Activated naive CD4-positive, alpha-beta T cell treated with anti-CD3 and anti-CD28 coated beads, Interleukin-2, amount 10 ng/mL, durations not matched to agents 7 days and 5 days (primary cell): ENCODE measurements at places on chromosomes 2 and 18.

- DNase-seq, result peak; percentile 55
Observed at GRCh38 chr2:230723363-230723762, 10.7 kb downstream of the CAB39 start.

- DNase-seq, result no peak
Observed at GRCh38 chr2:95525294-95526035, 40.9 kb upstream of the TRIM43B start.

DNA sequence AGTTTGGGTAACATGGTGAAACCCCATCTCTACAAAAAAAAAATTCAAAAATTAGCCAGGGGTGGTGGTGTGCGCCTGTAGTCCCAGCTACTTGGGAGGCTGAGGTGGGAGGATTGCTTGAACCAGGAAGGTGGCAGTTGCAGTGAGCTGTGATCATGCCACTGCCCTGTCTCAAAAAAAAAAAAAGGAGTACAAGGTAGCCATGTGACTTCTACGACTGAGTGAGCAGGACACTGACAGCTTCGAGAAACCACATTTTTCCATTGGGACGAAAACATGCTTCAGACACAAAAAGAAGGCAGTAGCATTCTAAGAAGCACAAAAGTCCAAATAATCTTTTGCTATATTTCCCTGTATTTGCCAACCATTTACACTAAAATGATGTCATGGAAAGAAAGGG lies 19.7 kb upstream of the IKZF2 start:
- DNase-seq, result no peak

DNA sequence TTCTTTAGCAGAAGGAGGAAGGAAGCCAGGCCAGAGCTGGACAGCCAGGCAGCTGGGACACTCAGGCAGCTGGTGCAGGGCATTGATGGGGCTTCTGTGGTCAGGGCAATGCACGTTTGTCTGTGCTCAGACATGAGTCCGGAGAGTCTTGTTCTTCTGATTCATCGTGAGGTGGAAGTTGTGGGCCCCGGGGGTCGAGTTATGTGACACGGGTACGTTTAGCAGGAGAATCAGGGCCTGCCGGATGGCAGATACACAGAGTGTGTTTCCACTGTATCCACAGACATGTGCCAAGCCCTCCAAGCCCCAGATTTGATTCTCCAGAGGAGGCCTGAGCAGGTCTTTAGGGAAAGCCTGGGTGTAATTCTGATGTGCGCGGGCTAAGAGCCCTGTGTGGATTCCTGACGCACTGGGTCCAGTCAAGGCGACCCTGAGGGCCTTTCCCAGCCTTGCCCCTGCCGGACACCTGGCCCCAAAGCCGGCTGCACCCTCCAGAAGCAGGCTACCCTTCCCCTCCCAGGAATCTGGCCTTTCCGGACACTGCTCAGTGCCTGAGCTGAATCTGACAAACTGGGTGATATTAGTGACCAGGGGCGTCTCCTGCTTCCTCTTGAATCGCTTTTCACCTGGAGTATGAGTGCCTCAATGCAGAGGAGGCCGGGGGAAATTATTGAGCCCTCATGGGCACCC lies 10.1 kb downstream of the ARHGEF4 start:
- DNase-seq, result no peak

DNA sequence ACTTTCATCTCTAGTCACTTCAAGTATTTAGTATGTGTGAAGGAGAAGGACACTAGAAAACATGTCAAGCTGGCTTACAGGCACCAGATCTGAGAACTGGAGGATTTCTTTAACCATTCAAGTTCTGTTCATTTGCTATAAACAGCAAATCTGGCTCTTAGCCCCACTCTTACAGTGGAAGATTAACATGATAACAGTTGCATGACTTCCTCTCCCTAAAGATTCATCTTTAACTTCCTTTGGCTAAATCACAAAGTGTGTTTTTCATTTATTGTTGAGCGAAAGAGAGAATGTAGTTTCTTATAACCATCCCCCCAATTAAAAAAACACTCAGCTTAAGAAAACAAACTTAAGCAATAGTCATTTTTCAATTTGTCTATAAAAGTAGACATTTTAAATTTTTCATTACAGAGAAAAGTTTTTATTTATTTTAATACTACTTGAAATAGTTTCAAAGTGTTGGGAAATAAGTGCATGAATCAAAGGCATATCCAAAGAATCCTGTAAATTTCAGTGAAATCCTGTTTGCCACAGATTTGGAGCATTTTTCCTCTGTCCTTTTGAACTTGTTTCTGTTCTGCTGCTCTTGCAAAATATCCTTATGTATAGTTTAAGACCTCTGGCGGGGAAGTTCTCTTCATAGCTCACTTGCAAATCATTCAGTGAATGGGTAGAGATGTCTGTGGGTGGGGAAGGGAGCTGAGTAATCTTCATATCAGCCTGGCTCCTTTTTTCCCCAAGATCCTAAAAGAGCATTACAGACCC lies 241.0 kb upstream of the RBBP8 start:
- DNase-seq, result no peak

DNA sequence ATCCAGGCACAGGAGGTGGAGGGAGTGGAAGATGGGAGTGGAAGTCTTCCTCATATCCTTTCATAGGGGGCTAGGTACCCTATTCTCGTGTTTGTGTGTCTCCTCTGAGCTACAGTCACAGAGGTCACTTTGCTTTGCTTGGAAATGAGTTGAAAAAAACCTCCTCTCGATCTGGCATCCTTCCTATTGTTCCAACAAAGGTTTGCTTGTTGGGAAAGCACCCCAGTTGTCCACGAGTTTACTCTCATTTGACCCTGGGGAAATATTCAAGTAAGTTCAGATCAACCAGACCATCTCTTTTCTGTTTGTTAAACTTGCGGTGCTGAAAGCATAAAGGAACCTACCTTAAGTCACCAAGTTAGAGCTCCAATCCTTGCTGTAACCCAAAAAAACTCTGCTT lies 59.3 kb downstream of the ARHGEF33 start:
- no peak for DNase-seq

- no peak for DNase-seq
Observed at GRCh38 chr2:114083717-114084387, 194.0 kb downstream of the ACTR3 start.

DNA sequence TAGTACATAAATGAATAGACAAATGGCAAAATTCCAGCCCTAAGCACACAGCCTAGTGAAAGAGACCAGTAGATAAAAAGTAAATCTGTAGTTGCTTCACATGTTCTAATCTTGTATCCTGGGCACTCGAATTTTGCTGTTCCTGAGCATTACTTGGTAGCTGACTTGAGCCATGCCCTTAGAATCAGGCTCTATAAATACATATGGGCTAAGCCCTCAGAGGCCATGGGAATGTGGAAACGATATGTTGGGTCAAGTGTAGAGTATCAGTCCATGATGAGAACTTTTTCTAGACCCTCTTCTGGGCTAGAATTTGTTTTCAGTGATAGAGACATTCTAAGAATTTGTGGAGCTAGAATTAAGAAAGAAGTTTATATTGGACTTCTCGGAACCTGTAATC lies 21.9 kb downstream of the ELAC1 start:
- no peak for DNase-seq

DNA sequence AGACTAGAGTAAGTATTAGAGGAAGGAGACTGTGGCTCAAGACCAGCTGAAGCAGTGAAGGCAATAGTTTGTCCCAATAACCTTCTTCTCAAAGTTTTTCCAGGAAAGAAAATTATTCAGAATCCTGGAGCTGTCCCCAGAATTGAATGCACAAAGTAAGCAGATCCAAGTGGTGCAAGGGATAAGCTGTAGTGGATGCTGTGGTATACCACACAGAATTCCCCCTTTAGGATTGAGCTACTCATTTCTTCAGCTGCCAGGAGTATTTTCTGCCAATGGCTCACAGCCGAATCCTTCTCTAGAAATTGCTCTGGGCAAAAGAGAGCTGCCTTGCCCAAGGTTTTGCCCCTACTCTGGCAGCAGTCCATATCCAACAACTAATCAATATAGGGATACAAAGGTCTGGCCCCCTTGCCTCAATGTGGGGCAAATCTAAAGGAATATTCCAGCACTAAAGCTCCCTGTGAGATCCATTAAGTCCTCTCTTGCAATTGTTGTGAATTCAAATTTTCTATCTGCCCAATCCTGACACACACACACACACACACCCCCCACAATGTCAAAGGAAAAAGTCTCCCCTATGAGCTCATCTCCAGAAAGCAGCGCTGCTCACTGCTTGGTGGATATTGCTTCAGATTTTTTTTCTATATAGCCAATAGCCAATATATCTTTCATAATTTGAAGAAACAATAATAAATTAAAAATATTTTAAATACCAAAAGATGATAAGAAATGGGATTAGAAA lies 18.4 kb upstream of the TCF7L1 start:
- no peak for DNase-seq

DNA sequence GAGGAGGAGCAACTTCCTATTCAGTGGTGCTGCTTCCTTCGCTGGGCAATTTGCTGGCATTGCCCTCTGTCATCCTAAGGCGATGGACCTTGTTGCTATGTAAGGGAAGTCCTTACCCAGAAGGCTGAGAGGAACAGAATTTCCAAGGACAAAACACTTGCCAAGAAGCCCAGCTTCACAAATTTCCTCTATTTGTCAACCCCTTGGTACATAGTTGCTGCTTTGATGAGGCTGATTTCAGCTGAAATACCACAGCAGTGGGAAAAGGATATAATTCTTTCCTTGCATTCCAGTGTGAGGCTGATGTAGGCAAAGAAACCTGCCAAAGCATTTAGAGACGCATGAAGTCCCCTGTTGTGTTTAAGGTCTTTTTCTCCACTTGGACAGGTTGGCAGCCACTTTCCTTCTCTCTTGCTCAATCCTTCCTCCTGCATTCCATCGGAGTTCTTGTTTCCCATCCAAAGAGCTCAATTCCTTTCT lies 16.4 kb upstream of the ST3GAL5 start:
- DNase-seq, result no peak

- DNase-seq, result no peak
Observed at GRCh38 chr18:7727361-7728076, 160.4 kb downstream of the PTPRM start.

DNA sequence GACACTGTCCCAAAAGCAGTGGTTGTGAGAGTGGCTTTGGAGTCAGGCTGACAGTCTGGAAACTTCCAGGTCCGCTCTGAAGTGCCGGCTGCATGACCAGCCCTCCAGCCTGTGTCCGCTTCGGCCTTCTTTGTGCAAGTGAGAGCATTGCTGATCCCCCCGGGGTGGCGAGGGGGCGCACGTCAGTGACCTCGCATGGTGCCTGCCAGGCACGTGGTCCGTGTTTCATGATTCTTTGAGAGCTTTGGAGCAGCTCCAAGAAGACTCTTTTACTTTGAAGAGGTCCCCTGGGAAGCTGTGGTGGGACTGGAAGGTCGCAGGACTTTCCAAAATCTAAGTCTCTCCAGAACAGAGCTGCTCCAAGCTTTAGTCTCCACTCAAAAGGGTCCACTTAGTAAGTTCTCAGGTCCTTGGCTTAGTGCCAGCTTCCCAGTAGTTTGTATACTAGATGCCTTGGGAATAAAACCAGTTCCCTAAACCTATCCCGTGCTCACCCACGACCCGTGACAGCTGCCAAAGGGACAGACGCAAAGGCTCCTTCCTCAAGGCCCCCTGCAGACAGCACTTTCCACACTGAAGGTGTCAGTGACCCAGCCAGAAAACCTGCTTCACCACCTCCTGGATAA lies 68.8 kb downstream of the ADI1 start:
- no peak for DNase-seq

- DNase-seq, result no peak
Observed at GRCh38 chr18:68456985-68457384, 257.9 kb downstream of the TMX3 start.

DNA sequence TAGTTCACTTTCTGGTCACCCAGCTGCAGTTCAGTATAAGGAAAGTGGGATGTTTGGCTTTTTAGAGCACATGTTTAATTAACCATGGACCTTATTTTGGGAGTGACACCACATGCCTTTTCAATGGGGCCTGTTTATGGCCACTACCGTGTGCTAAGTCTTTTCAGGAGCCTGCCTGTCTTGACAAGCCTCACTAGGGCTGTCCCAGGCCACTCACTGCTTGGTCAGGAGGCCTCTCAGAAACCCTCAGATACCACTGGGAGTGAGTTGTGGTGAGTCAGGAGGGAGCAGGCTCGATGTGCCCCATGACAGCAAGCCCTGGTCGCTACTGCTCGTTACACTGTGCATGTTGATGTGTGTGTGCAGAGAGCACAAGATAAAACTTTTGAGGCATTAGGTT lies 123.0 kb downstream of the MAP4K4 start:
- DNase-seq, result no peak

DNA sequence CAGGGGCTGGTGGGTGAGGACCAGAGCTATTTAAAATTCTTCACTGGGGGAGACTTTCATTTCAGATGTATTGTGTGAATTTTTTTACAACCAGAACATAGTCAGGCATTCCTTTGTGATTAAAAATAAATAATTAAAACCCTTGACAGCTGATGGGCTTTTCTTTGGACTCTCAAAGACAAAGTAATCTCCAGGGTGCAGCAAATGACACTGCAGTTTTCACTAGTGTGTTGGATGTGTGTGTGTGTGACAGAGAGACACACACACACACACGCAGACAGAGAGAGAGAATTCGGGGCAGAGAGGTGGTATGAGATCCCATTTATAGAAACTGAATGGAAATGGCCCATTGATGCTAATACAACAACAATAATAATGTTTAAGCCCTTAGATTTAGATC lies 10.3 kb upstream of the GALNT14 start:
- DNase-seq, result no peak

GRCh38 chr2:88252111-88252510 lies 82.0 kb downstream of the THNSL2 start:
- DNase-seq, result no peak

DNA sequence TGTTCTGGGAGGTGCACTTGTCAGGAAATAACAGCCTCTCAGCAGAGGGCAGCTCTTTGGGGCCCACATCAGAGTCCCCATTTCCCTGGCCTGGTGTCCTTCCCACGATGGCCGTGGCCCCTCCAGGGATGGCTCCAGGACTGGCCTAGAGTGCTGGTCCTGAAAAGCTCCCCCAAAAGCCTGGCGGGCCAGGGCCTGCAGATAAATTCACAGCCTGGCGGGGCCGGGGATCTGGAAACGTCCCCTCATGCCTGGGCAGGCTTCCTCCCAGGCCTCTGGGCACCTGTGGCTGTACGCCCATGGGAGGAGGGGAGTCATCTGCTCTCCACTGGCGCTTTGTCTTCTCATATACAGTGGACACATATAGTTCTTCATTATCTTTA lies 52.6 kb upstream of the HS6ST1 start:
- DNase-seq, result no peak

DNA sequence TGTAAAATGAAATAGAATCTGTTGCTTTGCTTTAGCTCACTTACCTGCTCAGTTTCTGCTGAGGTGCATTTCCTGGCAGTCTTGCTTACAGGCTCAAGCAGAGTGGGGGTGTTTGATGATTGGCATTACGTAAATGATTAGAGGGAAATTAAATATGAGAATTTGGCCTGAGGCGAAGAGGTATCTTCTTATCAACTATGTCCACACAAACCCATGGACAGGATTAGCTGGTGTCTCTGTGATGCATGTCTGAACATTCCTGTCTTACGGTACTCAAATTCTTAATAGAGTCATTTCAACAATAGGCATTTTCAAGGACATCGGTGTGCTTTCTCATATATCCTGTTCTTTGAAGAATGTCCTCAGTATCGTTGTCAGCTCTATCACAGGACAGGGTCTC lies 102.1 kb downstream of the PRPF40A start:
- no peak for DNase-seq

DNA sequence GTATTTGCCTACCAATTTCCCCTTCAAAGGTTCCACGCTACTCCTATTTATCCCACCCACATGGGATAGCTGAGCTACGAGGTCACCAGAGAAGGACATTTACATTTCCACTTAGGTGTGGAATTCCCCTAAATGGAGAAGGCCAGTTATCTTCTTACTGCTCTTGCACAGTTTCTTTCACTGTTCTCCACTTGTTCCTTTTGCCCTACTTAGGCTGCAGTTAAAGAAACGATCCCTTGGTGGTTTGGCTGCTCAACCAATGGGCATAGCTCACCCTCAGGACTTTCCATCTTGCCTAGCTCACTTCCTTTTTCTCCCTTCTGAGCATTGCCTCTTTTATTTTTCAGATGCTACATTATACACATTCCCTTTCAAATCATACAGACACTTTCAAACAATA lies 11.2 kb upstream of the NABP1 start:
- DNase-seq, result no peak
